ENCODE measurements at places on chromosomes 5 and 9. TPM values are rescaled to one million over a fixed set of nuclear protein-coding genes. Genes with fewer than 3 reads are reported as not detected.

The DMRTA1 gene
- total RNA-seq = 1.0 TPM

The FAM151B gene
- 1.8 TPM for total RNA-seq

The RMRP gene
- 22.0 TPM for total RNA-seq

The SPATA31D4 gene
- not detected for total RNA-seq

The CD14 gene
- total RNA-seq = 5.6 TPM

The EGFLAM gene
- not detected for total RNA-seq

The DND1 gene
- 0.82 TPM for total RNA-seq

The SCGB3A2 gene
- not detected for total RNA-seq

The PCDHGA2 gene
- total RNA-seq = 0.65 TPM

The GLRA1 gene
- not detected for total RNA-seq

The HTR4 gene
- not detected for total RNA-seq

The CTNND2 gene
- not detected for total RNA-seq

The BHMT gene
- total RNA-seq = not detected

All from A549 treated with CpdA at 1 μM for 4 hours (cell line).